Dorsolateral prefrontal cortex (tissue), 122 donors: ENCODE measurements at places on chromosomes 4 and X. TPM values are rescaled to one million over a fixed set of nuclear protein-coding genes. Genes with fewer than 3 reads are reported as not detected.

The RBMX2 gene
- 22.3 TPM for total RNA-seq

DNA sequence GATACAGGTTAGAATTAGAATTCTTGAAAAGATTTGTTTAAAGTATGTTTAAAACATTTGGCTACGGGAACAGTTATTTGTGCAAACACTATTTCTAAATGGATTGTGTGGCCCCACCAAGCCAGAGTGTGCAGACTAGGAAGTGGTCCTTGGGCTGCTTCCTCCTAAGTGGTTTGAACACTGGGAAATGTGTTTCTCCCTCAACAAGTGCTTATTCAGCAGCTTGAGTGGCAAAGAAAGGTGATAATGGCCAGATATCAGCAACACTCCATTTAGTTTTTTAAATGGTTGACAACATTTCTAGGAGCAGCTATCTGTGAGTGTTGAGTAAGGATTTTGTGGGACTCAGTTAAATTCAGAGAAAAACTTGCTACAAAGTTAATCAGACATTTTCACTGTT lies 141.4 kb upstream of the LNX1 start:
- no peak for DNase-seq

DNA sequence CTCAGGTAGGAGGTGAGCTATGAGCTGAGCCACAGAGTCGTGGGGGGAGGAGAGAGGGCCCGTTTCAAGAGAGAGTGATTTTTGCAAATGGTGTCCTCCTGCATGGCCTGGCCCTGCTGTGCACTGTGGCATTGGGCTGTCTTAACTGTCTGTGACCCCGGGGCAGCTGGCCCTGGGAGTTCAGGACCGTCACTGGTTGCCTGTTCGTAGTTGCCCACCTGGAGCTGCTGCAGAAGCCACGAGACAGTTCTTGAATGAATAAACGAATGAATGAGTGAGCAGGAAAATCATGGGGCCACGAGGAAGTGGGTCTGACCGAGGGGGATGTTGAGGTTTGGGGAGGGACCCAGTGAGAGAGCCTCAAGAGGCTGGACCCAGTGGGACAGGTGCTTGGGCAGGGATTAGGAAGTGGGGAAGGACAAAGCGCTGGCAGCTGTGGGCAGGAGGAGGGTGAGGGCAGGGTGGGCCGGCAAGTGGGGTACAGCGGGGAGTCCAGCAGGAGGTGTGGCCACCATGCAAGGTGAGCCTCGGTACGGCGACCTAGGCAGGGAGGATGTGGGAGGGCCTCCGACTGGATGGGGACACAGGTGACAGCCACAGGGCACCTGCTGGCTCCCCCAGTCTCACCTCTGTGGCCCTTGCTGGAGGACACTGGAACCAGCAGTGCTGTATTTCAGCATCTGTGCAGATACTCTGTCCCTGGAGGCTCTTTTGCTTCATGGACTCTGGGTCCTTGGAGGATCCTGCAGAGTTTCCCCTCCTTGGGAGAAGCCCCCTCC lies 10.2 kb downstream of the RGS12 start:
- DNase-seq = peak; percentile 39

DNA sequence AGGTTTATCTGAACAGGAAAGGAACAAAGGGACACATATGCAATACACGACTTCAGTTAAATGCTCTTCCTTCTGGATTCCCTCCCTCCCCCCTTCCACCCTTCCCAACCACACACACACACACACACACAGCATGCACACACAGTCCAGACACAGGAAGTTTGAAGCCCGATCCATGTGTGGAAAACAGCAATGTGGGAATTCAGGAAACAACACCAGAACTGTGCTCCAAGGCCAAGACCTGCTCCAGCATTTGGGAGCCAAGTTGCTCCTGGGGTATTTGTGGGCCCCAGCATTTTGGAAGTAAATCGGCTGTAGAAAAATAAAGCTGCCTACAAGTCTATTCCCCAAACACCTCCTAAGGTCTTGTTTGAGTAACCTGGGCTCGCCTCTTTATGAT lies 5.6 kb upstream of the AMOT start:
- DNase-seq = no peak

The ASMT gene
- 0.60 TPM for total RNA-seq

DNA sequence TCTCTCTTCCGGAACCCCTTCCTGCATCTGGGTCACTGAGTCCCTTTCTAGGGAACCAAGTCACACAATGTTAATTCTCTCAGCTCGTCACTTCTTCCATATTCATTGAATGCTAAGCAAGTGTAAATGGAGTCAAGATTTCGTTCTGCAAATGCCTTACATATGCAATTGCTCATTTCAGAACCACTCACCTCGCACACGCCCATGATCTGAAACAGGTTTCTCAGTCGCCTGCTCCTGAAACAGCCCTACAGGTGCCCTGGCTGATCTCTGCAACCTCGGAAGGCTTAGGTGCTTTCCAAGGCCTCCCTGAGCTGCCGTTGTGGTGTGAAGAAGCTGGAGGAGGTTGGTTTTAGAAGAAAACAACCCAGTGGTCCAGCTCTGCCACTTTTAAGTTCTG lies 100.8 kb upstream of the MSX1 start:
- no peak for DNase-seq

GRCh38 chrX:20472148-20472547 lies 205.4 kb upstream of the RPS6KA3 start:
- DNase-seq = no peak

GRCh38 chr4:94762326-94762725 lies 4.6 kb downstream of the BMPR1B start:
- no peak for DNase-seq

DNA sequence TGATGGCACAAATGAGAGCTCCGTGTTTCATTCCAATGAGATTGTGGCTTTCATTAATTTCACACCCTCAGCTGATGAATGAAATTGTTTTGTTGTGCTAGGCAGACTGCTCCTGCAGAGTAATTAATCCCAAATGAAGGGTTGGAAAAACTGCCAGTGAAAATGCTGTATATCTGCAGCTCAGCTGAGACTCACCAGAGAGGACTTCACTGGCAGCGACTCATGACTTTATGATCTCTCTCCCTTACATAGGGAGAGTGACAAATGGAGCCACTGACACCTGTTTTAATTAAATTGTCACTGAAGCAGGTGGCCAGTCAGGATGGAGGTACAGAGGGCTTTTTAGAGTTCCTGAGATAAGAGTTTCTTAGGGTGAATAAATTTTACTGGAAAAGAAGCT lies 24.8 kb downstream of the GRXCR1 start:
- DNase-seq = no peak

DNA sequence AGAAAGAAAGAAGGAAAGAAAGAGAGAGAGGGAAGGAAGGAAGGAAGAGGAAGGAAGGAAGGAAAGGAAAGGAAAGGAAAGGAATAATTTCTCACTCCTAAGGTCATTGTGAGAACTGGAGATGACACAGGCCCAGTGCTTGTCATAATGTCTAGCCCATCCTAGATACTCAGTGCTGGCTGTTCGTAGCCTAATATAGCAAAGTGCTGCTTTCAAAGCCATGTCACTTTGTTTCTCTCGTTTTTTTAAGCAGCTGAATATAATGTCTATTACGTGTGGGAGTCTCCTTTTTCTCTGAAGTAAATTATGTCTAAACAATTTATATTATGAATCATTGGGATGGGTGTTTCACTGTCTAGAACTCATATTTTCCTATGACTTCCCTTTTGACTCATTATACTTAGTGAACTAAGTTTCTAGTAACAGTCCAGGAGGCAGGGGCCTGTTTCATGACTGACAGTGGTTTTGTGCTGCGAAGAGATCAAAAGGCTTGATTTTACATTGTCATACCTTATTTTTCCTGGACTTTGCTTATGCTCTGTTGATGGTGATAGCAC lies 327.0 kb upstream of the ZFP42 start:
- no peak for DNase-seq

GRCh38 chr4:128502818-128503527 lies 215.4 kb upstream of the PGRMC2 start:
- DNase-seq = no peak

GRCh38 chr4:34492414-34492813 lies 1751.9 kb downstream of the ARAP2 start:
- no peak for DNase-seq
